ENCODE measurements at places on chromosomes 1 and 21.
A peak's percentile ranks its signal among the peaks of the same experiment; 100 is the strongest.

DNA sequence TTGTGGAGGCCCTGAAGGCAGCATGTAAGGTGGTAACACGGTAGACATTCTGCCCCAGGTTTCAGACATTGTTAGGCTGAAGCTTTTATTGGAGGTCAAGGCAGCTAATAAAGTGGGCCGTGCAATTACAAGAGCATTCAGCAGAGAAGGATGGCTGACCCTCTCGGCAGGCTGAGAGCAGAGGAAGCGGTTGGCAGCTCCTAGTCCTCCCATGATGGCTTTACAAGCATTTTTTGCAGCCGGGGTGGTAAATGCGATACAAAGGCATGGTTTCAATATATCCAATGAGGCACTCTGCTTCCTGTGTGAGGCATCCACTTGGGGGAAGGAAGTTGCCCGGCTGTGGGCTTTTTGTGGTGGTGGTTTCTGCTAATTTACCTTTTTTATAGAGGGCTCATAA lies 14.6 kb downstream of the KIF26B start:
- no peak for DNase-seq

GRCh38 chr1:93148001-93148400 lies 32.2 kb downstream of the TMED5 start:
- DNase-seq = no peak

DNA sequence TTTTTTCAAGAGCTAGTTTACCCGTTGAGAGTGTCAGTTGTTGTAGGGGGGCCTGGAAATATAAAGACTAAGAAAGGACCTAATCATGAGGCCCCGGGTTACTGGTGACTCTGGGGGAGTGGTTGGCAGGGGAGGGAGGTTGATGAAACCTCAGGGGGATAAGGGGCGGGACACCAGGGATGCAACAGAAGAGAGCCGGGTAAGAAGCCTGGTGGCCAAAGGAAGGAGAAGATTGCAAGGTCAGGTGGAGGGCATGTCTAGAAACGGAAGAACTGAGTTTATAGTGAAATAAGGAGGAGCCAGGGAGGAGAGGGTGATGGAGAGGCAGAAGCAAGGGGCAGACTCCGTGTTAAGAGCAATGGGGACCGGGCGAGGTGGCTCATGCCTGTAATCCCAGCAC lies 12.5 kb upstream of the SPOCD1 start:
- DNase-seq = no peak

DNA sequence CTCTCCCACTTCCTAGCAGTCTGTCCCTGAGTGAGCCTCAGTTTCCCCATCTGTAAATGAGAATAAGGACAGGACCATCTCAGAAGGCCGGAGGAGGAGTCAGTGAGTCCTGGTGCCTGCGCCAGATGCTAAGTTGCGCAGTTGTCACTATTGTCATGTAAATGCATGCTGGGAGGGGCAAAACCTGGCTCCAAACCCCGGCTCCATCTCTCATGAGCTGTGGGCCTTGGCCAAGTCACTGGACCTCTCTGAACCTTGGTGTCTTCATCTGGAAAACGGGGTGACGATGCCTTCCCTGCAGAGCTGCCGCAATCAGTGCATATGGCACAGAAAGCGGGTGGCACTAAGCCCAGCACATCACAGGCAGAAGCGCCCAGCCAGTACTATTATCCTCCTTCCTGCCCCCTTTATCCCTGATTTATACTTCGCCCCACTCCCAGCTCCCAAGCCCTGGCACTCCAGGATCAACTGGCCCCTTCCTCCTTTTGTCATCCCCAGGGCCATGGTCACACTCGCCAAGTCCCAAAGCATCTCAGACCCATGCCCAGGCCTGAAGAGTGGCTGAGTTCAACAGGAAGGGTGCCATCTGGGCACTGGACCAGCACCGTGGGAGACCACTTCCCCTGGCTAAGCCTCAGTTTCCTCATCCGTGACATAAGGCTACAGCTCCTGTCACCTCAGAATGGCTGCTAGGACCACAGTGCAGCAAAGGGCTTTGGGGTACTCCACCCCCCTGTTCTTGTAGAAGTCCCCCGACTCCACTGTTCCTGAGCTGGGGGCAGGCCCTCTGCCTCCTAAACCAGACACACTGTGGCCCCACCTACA lies 4.3 kb upstream of the PLEKHG5 start:
- DNase-seq = no peak

GRCh38 chr1:60809204-60809980 lies 273.0 kb upstream of the NFIA start:
- DNase-seq = no peak

DNA sequence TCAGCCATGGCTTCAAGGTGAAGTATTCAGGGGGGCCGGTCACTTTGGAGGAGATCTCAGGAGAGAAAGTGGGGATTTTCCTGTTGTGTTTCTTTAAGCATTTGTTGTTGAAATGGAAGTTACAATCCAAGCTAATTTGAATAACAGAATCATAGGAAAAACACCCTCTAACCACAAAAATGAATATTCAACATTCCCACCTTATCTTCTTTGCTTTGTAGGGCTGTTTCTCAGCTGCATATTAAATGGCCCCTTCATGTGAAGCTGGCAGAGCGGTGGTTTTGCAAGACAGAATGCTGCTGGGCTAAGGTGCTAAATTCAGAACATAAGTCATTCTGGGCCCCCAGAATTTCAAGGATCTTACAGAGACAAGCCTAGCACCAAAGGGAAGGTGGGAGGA lies 279.0 kb downstream of the RRAGC start:
- no peak for DNase-seq

DNA sequence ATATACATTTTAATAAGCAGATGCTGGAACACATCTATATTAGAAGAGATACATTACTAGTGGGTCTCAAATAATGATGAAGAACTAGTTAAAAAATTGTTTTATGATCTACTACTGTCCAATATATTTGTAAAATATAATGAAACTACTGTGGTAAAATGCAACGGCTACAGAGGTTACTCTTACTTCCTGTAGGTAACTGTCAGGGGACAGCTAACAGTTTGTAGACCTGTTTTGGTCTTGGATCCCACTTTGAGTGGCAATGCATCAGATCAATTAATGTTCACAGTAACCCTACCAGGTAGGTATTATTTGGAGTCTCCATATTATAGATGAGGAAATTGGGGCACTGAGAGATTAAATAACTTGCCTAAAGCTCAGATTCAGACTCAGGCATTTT lies 26.7 kb upstream of the MYSM1 start:
- peak; percentile 30 for DNase-seq

GRCh38 chr1:174114106-174114505 lies 45.2 kb upstream of the RABGAP1L start:
- DNase-seq = no peak

- no peak for DNase-seq
These were observed 11.8 kb downstream of the ZBTB17 start for GRCh38 chr1:15963968-15964648.

GRCh38 chr1:9901148-9902059 lies 8.7 kb downstream of the CTNNBIP1 start:
- DNase-seq = no peak

DNA sequence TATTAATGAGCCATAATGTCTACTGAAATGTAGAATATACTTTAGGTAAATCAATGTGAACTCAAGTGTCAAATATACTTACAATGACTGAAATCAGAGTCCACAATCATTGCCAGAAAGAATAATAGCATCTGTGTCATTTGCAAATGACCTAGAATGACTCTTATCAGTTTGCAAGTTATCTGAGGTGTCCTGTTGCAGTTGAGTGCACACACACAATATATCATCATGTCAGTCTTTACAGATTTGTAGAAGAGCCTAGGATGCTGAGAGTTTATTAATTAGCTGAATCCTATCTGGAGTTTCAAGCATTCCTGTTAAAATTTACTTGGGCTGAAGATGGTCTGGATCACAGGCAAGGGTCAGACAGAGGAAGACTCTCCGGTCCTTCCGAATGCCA lies 324.0 kb upstream of the GREM2 start:
- DNase-seq = no peak

DNA sequence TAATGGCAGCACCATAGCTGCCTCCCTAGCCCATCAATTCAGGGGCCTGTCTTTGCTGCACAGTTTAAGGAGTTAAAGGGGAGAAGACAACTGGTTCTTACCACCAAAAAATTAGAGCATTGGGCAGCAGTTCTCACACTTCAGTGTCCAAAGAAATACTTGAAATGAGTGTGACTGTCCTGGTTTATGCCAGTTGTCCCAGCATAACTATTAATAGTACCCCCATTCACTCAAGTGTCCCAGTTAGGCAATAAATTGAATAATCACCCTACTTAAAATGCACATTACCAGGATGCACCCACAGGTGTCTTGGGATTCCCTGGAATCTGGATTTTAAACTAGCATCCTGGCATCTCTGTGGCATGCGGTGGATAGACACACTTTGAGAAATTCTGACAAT lies 51.1 kb downstream of the FAM163A start:
- DNase-seq = no peak

GRCh38 chr1:79667848-79668696 lies 661.5 kb upstream of the ADGRL4 start:
- DNase-seq = no peak

- no peak for DNase-seq
These were observed 73.1 kb upstream of the TMEM51 start for GRCh38 chr1:15080328-15081007.

DNA sequence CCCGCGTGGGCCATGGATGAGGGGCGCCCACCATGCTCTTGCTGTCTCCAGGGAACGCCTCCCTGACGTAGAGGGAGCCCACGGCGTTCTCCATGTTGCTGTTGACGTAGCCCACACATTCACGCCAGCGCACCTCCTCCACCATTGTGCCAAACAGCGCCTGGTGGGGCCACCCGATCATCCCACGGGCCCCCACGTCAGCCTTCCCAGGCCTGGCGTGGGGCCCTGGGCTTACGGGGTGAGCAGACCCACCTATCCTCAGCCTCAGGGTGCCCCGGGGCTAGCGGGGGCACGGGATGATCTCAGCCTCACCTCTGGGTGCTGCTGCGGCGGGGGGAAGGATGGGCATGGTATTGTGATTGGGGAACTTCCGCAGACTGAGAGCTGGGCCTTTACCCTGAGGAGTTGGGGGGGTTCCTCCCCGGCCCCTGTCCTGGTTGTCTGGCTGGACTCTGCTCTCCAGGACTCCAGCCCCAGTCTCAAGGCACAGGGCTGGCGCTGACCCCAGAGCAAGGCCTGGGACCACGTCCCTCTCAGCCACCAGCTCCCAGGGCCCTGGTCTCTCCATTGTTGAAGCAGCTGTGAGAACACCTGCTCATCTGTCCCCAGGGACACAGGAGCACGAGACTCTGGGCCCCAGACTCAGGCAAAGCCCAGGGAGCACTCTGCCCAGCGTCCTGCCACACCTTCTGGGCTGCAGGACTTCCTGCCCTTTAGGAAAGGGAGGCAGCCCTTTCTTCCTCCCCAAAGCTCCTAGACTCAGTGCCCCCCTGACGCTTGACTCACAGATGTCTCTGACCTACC lies 10.2 kb downstream of the PRXL2B start:
- DNase-seq = no peak

- no peak for DNase-seq
These were observed 106.2 kb downstream of the EPHB2 start for GRCh38 chr1:22816803-22817202.

DNA sequence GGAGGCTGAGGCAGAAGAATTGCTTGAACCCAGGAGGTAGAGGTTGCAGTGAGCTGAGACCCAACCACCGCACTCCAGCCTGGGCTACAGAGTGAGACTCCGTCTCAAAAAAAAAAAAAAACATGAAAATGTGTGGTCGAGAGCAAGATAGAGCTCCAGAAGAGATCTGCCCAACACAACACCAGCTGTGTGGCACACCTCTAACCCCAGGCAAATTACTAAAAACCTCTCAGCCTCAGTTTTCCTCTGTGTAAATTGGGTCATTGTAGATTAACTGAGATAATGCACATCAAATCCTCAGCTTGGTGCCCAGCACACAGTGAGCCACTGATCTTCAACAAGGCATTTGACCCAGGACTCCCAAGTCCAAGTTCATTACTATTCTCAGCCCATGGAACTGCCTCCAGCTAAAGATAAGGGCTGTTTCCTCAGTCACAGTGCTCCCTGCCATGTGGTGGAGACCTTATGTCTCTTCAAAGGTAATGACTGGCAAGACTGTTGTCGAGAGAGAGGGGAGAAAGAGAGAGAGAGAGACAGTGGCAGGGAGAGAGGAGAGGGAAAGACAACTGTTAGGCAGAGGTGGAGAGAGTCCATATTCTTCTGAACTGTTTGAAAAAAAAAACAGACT lies 58.1 kb downstream of the PTP4A2 start:
- no peak for DNase-seq

GRCh38 chr1:27152004-27152828 lies 2.7 kb downstream of the SLC9A1 start:
- peak; percentile 42 for DNase-seq

GRCh38 chr1:242522304-242522945 lies 2.1 kb downstream of the PLD5 start:
- DNase-seq = peak; percentile 46

DNA sequence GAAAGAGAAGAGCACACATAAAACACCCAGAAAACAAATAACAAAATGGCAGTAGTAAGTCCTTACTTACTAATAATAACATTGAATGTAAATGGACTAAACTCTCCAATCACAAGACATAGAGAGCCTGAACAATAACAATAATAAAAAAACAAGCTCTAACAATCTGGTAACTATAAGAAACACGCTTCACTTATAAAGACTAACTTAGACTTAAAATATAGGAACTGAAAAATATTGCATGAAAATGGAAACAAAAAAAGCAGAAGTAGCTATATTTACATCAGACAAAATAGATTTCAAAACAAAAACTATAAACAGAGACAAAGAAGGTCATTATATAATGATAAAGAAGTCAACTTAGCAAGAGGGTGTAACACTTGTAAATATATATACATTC lies 83.1 kb upstream of the LYPLAL1 start:
- DNase-seq = no peak

DNA sequence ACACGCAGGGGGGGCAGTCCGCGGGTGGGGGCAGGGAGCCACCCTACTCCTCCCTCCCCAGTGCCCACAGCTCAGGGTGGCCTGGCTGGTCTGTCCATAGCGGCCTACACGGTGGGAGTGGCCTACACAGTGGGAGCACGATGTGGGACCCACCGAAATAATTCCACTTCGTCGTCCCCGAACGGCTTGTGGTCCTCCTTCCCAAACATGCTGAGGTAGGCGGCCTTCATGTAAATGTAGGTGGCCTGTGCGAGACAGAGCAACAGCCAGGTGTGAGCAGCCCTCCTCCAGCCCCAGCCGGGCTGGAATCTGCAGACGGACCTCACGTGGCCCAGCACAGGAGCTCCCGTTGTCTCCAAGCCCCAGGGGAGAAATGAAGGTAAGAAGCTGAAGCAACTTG lies 34.4 kb downstream of the TTC39A start:
- no peak for DNase-seq

- no peak for DNase-seq
These were observed 170.2 kb upstream of the NFIA start for GRCh38 chr1:60911966-60912697.

DNA sequence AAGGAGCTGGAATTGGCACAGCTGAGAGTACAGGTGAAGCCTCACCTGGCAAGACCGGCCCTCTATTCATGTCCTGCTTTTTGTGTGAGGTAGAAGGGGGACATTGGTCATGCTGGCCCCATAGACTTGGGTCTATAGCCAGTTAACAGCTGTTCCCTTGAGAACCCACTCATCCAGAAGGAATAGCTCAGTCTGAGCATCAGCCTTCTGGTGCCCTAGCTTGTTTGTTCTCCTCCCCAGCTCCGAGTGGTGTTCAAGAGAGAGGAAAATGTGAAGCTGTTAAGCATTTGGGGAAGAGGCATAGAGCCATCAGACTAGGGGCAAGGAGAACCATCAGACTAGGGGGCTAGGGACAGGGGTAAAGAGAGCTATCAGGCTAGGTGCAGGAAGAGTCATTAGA lies 290.9 kb downstream of the SIPA1L2 start:
- DNase-seq = no peak

GRCh38 chr1:10065344-10065685 lies 32.6 kb downstream of the UBE4B start:
- no peak for DNase-seq

GRCh38 chr21:34883491-34884271 lies 165.4 kb downstream of the RUNX1 start:
- no peak for DNase-seq

Measured in activated CD4-positive, alpha-beta T cell treated with anti-CD3 and anti-CD28 coated beads, Interleukin-2, Interleukin-4, amounts not matched to agents 100 ng/mL and 50 ng/mL, durations not matched to agents 16 hours and 8 hours (primary cell).